ENCODE measurements at places on chromosomes 13 and 19. TPM values are rescaled to one million over a fixed set of nuclear protein-coding genes. Genes with fewer than 3 reads are reported as not detected.

Gene SLC6A16
- total RNA-seq: 0.26 TPM

Gene ZNF835
- 4.3 TPM for total RNA-seq

Gene TEX26
- total RNA-seq: 0.16 TPM

Gene ZNF419
- total RNA-seq: 16.1 TPM

Gene FOXA3
- total RNA-seq: not detected

Gene CGB3
- total RNA-seq: not detected

Gene ANKLE1
- total RNA-seq: 0.26 TPM

Gene SERPINE3
- total RNA-seq: 0.16 TPM

Gene LILRB2
- total RNA-seq: 1.3 TPM

Gene SYDE1
- total RNA-seq: 12.8 TPM

Gene ZNF610
- 8.4 TPM for total RNA-seq

Gene UNC13A
- total RNA-seq: 0.48 TPM

Gene GPC5
- total RNA-seq: 5.0 TPM

Gene MEIOSIN
- not detected for total RNA-seq

Gene ZNF587
- total RNA-seq: 45.4 TPM

Gene NCR1
- 0.32 TPM for total RNA-seq

Gene LILRA5
- 1.3 TPM for total RNA-seq

Gene SERP2
- total RNA-seq: 2.6 TPM

Gene ABHD8
- 6.8 TPM for total RNA-seq

Gene CADM4
- 8.7 TPM for total RNA-seq

Gene PLVAP
- total RNA-seq: 23.6 TPM

Gene ZC3H4
- total RNA-seq: 10.7 TPM

Gene DYRK1B
- 12.6 TPM for total RNA-seq

Gene GNA15
- total RNA-seq: 6.2 TPM

Gene SIGLEC9
- total RNA-seq: 1.4 TPM

Gene MUC16
- total RNA-seq: under 0.01 TPM

Gene ERICH4
- total RNA-seq: not detected

Gene SHC2
- 10.8 TPM for total RNA-seq

Gene TMEM190
- not detected for total RNA-seq

Gene CPAMD8
- total RNA-seq: 11.3 TPM

Data from urinary bladder (tissue), 4 donors.